Tongue (tissue), 3 donors: ENCODE measurements at places on chromosomes 6 and 20. TPM values are rescaled to one million over a fixed set of nuclear protein-coding genes. Genes with fewer than 3 reads are reported as not detected.

DNA sequence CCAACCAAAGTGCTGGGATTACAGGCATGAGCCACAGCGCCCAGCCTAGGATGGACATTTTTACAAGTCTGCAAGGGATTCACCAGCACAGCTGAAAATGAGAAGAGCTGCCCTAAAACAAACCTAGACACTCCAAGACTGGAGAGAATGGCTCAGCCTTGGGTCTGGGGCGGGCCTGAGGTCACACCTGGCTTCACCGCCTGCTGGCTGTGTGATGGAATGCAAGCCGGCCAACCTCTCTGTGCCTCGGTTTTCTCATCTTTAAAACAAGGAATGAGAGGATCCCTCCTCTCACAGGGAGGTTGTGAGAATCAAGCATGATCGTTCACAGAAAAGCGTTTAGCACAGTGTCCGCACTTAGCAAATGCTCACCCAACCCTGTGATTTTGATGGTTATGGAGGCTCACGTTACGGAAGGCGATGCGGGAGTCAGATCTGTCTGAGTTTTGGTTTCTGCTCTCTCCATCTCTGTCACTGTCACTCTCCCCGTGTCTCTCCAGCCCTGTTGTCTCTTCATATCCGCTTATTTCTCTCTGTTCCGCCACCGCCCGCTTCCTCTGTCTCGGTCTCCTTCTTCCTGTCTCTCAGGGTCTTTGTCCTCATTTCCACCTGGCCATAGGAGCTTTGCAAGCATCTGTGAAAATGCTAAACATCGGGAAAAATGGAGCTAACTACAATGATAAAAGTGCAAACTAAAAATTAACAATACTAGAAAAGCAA, 47.6 kb downstream of the CEBPB start:
- DNase-seq, result no peak

- no peak for DNase-seq
Measured at GRCh38 chr6:89599727-89600126, 38.8 kb downstream of the LYRM2 start.

Gene GJA1
- 102 TPM for total RNA-seq

DNA sequence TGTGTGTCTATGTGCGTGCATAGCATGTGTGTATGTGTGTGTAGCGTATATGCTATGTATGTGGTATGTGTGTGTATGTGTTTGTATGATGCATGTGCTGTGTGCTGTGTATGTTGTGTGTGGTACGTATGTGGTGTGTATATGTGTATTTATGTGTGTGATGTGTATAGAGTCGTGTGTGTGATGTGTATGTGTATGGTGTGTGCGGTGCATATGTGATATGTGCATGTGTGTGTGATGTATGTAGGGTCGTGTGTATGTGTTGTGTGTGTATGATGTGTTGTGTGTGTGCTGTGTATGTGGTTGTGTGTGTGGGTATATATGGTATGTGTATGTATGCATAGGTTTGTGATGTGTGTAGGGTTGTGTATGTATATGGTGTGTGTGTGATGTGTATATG, 46.6 kb upstream of the TMEM170B start:
- no peak for DNase-seq

- DNase-seq, result no peak
Measured at GRCh38 chr6:74000666-74001490, 304.9 kb downstream of the CD109 start.

Gene TREM1
- 1.7 TPM for total RNA-seq

DNA sequence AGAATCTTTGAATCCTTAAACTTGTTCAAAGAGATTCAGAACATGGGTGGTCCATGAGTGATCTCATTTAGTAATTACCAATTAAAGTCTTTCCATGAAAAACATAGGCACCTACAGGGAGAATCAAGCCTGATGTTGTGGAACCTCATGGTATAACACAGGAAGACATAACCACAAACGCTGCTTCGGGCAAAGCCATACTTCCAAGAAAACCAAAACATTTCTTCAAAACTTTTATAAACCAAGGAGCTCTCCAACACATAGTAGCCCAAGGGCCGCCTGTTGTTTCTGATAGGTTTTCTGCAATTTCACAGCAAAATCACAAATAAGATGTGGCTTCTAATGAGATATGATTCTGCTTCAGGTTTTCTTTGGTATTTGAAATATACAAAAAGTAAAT, 2.5 kb downstream of the CHD6 start:
- no peak for DNase-seq

Gene TGM3
- total RNA-seq, result 14.5 TPM

Gene STK38
- 30.5 TPM for total RNA-seq

Gene RAET1E
- total RNA-seq, result 8.8 TPM
